Skin of body (tissue), 3 donors: ENCODE measurements at places on chromosomes 4 and X.
A peak's percentile ranks its signal among the peaks of the same experiment; 100 is the strongest.

GRCh38 chrX:18964026-18964425 is 19.9 kb downstream of the PHKA2 start:
- DNase-seq, result no peak

DNA sequence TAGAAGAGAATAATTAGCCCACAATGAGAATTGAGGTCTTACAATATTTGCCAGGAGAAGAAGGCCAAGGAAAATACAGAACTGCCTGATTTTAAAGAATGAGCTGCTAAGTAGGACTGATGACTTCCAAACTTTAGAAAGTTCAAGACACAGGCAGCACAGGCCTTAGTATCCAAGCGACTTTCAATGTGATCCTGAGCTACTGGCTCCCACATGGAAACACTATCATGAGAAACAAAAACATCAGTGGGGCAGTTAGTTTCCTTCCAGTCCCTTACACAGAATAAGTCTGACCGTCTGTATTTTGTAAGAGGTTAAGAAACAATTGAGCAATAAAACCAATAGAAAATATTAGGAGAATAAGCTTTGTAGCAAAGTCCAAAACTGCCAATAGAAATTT is 251.4 kb downstream of the COL25A1 start:
- no peak for DNase-seq

DNA sequence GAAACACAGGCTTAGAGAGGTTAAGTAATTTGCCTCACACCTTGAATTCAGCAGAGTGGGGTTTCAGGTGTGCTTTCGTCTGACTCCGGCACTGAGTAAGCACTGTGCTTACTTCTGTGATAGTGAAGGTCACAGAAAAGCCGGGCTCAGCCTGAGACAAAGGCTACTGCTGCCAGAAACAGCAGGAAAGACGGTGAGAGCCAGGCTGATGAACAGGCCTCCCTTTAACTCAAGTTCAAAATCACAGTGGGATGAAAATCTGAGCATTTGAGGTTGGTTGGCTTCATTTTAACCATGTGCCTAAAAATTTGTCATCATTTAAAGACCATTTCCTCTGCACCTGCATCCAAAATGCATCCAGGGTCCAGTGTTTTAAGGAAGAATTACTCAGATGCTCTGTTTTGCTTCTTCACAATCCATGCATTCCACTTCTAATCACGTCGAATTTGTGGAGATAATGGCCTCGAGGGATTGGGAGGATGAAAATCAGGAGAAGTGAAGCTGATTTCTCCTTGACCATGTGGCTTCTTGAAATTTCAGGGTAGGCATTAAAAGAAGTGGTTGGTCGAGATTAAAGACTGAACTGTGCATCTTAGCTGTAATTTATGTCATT is 121.2 kb upstream of the LNX1 start:
- DNase-seq, result no peak

DNA sequence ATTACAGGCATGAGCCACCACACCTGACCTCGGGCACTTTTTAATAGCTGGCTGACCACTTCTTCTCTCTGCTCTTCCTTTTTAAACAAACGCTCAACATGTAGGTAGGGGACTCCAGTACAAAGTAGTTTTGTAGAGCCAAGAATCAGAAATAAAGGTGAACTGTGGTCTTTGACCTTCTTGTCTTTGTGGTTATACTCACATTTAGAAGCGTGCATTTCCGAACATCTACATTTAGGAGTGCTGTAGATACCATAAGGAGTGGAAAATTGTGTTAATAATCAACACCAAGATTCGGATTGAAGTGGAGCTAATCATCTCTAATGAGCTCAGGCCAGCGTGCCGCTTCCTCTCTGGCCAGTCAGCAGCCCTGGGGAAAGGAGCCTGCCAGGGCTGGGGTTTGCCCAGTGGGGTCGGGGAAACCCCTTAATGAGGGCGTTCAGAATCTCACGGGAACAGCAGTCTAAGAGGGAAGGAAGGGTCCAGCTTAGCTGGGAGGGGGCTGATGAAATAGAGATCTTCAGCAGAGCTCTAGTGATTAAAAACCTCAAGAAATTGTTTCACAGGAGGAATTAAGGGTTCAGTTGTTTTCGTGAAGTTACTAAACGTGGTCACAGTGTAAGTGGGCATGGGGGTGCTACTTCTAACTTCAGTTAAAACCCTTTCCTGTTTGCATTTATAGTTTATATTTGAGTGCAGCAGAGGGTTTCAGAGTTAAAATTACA is 81.2 kb downstream of the GAB1 start:
- DNase-seq, result no peak

GRCh38 chr4:10535912-10536311 is 78.7 kb upstream of the ZNF518B start:
- DNase-seq, result no peak

- DNase-seq, result no peak
Measured at GRCh38 chr4:95676190-95676589, 127.4 kb upstream of the UNC5C start.

- DNase-seq, result no peak
Measured at GRCh38 chr4:27191592-27191991, 331.0 kb downstream of the STIM2 start.

GRCh38 chrX:84611843-84612636 is 109.8 kb upstream of the HDX start:
- no peak for DNase-seq

- no peak for DNase-seq
Measured at GRCh38 chrX:10217198-10217597, 60.4 kb downstream of the CLCN4 start.

GRCh38 chrX:14899607-14900006 is 26.4 kb downstream of the MOSPD2 start:
- no peak for DNase-seq

- no peak for DNase-seq
Measured at GRCh38 chr4:123007679-123008078, 85.3 kb upstream of the NUDT6 start.

- DNase-seq, result no peak
Measured at GRCh38 chr4:158835226-158836001, 66.6 kb downstream of the FNIP2 start.

GRCh38 chr4:163556650-163557391 is 62.3 kb downstream of the TMA16 start:
- DNase-seq, result no peak

DNA sequence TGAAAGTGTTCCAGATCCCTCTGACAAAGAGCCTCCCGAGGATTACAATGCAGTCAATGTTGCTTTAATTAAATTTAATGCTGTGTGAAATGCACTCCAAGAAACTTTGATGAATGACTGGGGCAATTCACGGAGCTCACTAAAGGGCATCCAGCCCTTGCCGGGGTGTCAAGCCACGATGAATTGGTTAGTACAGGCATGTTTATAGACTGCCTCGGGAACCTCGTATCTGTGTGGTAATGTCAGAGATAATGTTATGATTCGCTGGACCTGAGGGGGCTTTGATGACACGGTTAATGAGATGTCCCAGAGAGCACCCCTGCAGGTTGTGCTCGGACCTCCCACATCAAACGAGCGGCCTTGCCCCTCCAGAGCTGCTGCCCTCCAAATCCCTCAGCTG is 428.8 kb downstream of the NKX6-1 start:
- DNase-seq, result no peak

DNA sequence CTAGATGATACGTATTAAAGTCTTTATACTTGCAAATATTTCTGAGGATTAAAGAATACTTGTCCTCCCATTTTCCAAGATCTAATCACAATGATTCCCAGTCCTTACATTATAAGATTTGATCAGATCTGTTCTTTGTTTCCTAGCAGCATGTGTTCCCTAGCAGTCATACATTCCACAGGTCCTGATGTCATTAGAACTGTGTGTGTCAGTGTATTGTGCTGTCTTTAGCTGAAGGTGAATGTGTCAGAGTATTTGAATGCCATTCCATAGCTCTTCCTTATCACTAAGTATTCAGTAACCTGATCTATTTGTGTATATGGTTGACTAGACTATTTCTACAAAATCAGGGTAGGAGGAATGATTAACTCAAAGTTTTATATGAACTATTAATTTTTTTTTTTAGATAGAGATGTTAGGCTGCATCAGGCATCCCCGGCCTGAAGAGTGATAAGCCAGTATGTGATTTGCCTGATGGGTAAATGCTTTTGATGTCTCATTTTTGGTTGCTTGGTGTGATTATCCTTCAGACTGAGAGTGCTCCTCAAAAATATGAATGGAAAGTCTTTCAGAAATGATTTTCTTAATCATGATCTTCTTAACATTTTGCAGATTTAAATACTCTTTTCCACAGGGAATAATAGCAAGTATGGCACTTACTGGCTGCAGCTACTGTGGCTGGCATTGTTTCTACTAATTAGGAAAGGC is 4.4 kb downstream of the ADGRL3 start:
- no peak for DNase-seq

- DNase-seq, result no peak
Measured at GRCh38 chr4:119136546-119136945, 914 bp downstream of the MYOZ2 start.

DNA sequence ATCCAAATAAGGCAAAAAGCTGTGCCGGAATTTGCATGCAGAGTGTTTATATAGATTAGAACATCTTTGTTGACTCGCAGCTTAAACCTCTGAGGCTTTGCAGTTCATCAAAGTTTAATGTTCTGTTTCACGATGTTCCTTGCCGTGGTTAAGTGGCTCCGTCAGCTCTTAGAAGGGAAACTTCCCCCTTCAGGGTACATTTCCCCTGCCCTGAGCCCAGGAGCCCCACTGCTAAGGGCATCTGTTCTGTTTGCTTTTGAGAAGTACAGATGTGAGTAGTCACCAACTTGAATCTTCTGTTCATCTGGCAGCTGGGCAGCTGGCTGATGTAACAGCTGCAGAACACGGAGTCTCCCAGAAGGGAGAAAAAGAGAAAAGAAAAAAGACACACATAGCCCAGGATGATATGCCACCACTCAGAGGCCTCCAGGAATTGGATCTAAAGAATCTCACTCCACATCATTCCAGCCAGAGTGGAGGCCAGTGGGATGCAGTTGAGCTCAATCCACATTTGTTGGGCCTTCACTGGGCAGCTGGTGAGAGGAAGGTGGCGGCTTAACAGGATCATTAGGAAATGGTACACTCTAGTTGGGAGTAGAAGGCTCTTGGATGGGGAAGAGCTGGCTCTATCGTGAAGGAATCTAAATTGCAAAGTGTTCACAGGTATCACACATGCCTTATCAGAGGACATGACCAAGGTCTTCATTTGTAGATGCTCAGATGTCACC is 178.7 kb upstream of the RBPJ start:
- peak; percentile 40 for DNase-seq

DNA sequence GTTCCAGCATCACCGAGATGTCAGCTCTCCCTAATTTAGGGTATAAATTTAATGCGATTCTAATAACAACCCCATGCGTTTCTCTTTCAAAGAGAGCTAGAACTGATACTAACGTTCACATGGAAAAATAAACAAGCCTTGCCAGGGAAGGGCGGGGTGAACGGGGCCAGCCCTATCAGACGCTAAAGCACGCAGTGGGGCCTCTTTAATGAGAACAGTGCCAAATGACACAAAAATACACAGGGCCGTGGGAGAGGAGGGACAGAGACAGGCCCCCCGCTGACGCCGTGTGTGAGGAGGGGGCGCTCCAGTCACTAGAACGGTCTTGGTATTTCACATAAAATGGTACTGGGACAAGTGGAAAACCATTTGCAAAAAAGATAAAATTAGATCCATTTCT is 21.3 kb upstream of the ADRA2C start:
- DNase-seq, result no peak
